ENCODE measurements at places on chromosomes 16 and 17. TPM values are rescaled to one million over a fixed set of nuclear protein-coding genes. Genes with fewer than 3 reads are reported as not detected.

The CCL7 gene
- total RNA-seq: not detected

The ARHGDIG gene
- total RNA-seq: 57.5 TPM

The DUSP3 gene
- total RNA-seq: 34.4 TPM

The MYL4 gene
- total RNA-seq: 0.28 TPM

The HSD17B2 gene
- 66.9 TPM for total RNA-seq

The CCR7 gene
- not detected for total RNA-seq

The NPW gene
- total RNA-seq: 0.43 TPM

The RUNDC3A gene
- total RNA-seq: 3.9 TPM

The NPIPA7 gene
- total RNA-seq: 1.6 TPM

The COL1A1 gene
- total RNA-seq: 211 TPM

The IL21R gene
- total RNA-seq: not detected

The LUC7L gene
- total RNA-seq: 42.6 TPM

The PRSS8 gene
- total RNA-seq: 89.3 TPM

The USP6 gene
- 0.06 TPM for total RNA-seq

The FOXL1 gene
- total RNA-seq: 0.18 TPM

The SERPINF2 gene
- 3.0 TPM for total RNA-seq

The ABCA9 gene
- total RNA-seq: 2.6 TPM

The MYH11 gene
- total RNA-seq: 1.6 TPM

The CDR2 gene
- 8.7 TPM for total RNA-seq

The ZNF19 gene
- total RNA-seq: 7.3 TPM

The ITGA3 gene
- 45.1 TPM for total RNA-seq

The RAC3 gene
- 0.97 TPM for total RNA-seq

The GJC1 gene
- total RNA-seq: 1.2 TPM

The CALB2 gene
- total RNA-seq: 0.16 TPM

The SCIMP gene
- total RNA-seq: 0.24 TPM

The SLC35G6 gene
- not detected for total RNA-seq

The KRTAP4-9 gene
- not detected for total RNA-seq

The KRT33A gene
- not detected for total RNA-seq

The CBLN1 gene
- 0.51 TPM for total RNA-seq

The MLX gene
- 21.1 TPM for total RNA-seq

The C17orf113 gene
- total RNA-seq: 1.2 TPM

The GDE1 gene
- total RNA-seq: 28.4 TPM

The CCDC154 gene
- 0.67 TPM for total RNA-seq

The ZC3H18 gene
- 17.0 TPM for total RNA-seq

The DYNLRB2 gene
- total RNA-seq: not detected

The TMEM235 gene
- total RNA-seq: not detected

The CCT6B gene
- 1.2 TPM for total RNA-seq

The CLEC10A gene
- total RNA-seq: 0.37 TPM

The ATP1B2 gene
- 1.2 TPM for total RNA-seq

The TAT gene
- not detected for total RNA-seq

The ACSF3 gene
- total RNA-seq: 19.7 TPM

The KCNAB3 gene
- 1.5 TPM for total RNA-seq

The LGALS9B gene
- not detected for total RNA-seq

The FBXO39 gene
- not detected for total RNA-seq

Data from pancreas (tissue), 10 donors.